Stimulated activated CD4-positive, alpha-beta T cell treated with anti-CD3 and anti-CD28 coated beads, Interleukin-12 subunit alpha, Interleukin-12 subunit beta, amount 100 ng/mL, for 24 hours (primary cell): ENCODE measurements at places on chromosomes 2 and 18.

DNA sequence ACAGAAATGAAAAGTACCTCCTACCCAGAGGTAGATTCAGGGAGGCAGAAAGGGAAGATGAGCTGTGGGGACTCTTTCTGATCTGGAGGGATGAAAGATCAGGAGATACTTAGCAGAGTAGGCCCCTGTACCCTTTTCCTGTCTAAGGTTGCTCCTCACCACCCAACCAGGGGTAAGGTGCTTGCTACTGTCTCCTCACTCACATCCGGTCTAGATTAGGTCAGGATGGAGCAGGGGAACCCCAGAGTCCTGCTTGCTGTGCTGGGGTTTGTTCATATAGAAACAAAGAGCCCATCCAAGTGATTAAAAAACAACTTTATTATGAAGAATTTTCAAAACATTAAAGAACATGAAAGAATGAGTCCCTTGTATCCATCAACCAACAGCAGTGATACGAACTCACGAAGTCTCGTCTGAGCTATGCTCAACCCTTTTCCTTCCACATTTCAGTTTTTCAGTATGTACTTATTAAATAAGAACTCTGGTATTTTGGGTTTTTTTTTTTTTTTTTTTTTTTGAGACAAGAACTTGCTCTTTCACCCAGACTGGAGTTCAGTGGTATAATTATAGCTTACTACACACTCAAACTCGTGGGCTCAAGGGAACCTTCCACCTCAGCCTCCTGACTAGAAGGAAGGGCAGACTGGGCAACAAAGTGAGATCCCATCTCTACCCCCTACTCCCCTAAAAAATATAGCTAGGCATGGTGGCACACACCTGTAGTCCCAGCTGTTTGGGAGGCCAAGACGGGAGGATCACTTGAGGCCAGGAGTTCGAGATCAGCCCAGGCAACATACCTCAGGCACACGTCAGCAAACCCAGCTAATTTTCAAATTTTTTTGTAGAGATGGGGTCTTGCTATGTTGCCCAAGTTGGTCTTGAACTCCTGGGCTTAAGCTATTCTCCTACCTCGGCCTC lies 28.5 kb upstream of the MCFD2 start:
- DNase-seq: peak; percentile 50

DNA sequence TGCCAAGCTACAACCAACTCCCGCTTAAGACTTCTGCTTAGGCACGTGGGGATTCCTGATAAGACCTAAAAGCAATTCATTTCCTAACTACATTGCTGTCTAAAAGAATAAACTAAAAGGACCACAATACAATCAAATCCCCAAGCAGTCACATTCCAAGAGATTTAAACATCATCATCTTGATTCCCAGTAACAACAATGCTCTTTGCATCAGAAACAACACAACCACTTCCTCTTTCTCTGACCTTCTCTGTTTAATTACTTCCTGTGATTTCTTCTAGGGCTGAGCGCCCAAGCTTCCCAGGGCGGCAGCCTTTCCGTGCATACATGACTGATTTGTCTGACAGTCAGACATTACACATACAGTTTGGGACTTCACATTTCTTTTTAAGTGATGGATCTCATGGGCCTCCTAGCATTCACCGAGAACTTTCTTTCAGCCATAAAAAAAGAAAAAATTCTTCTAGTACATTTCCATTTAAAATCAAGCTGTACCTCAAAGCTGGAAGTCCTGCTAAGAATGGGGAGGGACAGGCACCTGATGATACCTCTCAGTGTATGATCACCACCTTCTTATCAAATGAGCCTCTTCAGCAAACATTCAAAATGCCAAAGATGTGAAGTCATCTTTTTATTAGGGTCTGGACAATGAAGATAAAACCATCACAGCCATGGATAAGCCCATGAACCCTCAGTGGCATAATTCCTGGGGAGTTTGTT lies 11.5 kb downstream of the SPRED2 start:
- DNase-seq: no peak

DNA sequence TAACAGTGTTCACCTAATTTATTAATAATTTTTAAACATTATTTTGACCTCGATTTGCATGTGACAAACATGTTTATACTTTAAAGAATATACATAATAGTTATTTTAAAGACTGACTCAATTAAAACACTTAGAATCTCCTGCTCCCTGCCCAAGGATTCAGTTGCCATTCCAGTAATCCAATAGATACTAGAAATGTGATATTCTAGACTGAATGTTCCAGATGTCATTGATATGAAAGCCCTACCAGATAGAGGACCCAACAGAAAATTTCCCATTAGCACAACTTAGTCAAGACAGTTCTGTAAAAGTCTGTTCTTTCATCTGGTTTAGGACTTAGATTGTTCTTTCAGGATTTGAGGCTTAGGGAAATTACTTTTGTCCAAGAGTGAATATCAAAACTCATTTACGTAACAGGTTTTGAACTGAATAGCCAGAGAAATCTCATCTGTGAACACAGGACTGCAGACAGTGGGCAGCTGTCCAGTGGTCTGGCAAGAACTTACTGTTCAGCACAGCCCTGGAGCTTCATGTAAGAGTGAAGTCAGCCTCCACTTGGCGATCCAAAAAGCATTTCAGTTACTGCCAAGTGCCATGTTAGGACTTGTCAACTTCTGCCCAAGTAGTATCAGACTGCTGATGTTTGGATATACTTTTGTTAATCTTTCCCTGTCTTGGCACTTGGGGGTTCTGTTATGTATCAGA lies 77.5 kb downstream of the OSBPL6 start:
- no peak for DNase-seq

DNA sequence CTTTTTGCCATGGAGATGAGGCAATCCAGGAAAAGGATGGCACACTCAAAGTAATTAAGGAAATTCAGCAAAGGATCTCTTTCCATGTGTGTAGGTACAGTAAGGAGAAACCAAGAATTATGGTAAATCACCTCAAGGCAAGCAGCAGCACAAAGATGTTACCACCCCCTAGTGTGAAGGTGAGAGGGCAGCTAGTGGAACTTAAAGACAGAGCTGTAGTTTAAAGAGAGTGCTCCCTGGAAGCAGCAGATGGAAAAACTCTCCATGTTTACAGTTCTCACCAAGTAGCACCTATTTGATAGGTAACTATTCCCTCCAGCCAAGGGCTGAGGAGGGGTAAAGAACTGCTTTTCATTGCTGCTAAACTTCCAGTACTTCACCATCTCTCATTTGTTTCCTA lies 860.4 kb upstream of the CRIM1 start:
- no peak for DNase-seq

- no peak for DNase-seq
These were observed 2.2 kb upstream of the MFSD2B start for GRCh38 chr2:24007693-24008092.

DNA sequence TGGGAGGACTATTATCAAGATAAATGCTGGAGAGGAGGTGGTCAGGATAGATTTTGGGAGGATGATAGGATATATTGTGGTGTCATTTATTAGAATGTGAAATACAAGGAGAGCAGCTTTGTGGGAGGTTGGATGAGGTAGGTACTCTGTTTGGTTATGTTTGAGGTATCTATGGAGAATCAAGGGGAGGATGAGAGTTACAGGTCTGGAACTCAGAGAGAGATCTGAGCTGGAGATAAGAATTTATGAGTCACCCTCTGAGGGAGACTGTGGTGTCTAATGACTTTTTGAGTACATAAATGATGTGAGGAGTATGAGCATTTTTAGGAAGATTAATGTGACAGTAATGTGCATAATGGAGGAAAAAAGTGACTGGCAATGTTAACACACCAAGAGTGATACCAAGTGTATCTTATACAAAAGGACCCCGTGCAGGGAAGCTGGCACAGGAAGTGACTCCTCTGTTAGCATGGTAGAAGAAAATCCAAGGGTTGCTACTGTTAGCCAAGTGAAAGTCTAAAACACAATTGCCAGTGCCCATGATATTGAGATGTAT lies 48.2 kb downstream of the CRIM1 start:
- DNase-seq: no peak

DNA sequence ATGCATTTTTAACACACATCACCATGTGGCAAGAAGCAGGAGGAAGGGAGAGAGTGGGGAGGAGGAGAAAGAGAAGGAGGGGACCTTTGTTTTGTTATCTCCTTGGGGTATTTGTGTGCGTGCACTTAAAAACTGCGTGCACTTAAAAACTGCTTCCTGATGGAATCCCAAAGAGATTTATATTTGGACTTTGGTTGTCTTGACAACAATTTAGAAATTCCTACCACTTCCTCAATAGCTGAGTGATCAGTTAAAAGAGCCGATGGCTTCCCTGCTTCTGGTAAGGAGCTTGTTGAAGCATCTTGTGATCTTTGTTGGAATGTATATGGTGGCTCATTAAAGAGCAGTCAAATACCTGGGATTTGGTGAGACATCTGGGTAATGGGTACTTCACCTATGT lies 4.5 kb downstream of the RAB31 start:
- DNase-seq: no peak

GRCh38 chr2:195899226-195899625 lies 169.4 kb downstream of the DNAH7 start:
- DNase-seq: no peak

GRCh38 chr2:142989273-142990204 lies 112.1 kb downstream of the KYNU start:
- DNase-seq: no peak

GRCh38 chr2:207073801-207074678 lies 91.7 kb downstream of the KLF7 start:
- DNase-seq: peak; percentile 22

DNA sequence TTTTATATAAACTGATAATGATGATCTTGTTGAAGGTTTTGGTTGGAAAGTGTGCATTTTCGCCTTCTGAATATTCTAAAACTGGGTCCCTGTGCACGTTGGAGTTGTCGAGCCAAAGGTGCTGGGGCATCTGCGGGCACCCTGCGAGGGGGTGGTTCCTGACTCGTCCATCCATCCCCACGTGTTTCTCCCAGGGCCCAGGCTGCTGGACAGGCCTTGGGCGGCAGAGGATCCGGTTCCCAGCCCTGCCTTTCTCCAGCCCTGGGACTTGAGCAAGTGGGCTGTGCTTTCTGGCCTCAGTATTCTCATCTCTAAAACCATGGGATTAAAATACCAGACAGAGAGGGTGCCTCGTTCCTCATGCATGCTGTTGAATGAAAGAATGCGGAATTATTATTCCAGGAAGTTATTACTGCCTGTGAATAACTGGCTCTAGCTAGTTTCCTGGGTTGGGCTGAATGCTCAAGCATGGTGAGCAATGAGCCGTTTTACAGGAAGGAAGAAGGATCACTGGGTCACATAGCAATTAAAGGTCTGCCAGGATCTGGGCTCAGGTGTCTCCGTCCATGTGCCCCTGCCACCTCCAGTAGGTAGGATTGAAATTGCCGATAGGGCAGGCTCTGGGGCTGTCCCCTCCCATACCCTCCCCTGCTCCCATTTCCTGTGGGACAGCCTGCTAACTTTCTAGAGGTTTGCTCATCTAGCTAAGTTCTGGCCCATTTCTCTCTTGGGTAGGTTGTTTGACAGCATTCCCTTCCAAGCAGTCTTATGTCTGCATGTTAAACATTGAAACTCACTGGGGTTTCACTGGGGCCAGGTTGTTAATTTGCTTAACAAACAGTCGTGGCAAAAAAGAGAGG lies 77.2 kb upstream of the HS6ST1 start:
- no peak for DNase-seq

DNA sequence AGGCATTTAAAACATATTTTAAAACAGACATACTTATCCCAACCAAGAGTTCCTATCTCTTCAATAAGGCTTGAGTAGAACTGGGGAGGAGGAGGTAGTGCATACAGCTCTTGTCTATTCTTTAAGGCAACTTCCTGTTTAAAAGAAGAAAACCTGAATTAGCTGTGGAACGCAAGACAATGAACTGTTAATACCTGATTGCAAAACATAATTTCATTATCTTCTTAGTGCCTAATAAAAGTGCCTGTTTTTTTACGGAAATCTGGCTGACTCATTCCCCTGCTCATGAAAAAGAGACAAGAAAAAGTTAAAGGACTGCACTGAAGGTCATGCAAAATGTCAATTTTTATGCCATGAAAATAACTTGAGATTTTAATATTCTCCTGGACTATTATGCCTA lies 19.2 kb downstream of the FANCL start:
- DNase-seq: no peak

DNA sequence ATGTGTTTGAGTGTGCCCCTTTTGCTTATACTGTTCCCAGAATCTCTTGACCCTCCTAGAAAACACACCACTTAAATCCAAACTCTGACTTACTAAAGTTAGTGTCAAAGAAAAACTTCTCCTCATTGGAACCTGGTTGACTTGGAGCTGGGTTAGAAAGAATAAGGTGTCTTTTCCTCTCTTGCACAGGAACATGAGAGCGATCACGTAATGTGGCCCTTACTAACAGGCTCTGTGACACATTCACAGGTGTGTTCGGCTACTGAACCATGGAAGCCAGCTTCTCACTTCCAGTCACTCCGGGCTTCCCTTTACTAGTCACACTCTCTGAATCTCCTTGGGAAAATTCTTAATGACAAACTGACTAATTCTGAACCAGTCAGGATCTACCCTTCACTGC lies 5.4 kb upstream of the POU3F3 start:
- DNase-seq: no peak

DNA sequence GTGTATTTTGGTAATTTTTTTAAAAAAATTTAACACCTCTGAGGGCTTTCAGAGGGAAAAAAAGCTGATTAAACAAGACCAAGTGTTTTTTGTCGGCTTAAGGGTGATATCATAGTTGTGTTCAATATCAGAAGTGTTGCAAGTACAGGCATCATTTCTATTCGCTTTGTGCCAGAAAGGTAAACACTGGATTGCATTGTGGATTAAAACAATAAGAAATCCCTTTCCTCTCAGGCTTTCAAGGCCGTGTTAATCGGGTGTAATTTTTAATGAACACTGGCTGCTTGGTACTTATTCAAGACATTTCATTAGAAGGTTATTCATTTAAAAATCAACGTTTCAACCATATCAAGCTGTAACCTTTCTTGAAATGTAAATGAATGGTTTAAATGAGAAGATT lies 18.3 kb downstream of the FIGN start:
- no peak for DNase-seq

GRCh38 chr2:147659051-147659450 lies 185.8 kb upstream of the ACVR2A start:
- DNase-seq: no peak

- peak; percentile 82 for DNase-seq
These were observed 35.6 kb upstream of the PNO1 start for GRCh38 chr2:68121873-68122679.

- DNase-seq: no peak
These were observed 284.1 kb downstream of the TRIB2 start for GRCh38 chr2:13000664-13001363.

GRCh38 chr2:83686863-83687262 lies 772.2 kb downstream of the SUCLG1 start:
- no peak for DNase-seq

DNA sequence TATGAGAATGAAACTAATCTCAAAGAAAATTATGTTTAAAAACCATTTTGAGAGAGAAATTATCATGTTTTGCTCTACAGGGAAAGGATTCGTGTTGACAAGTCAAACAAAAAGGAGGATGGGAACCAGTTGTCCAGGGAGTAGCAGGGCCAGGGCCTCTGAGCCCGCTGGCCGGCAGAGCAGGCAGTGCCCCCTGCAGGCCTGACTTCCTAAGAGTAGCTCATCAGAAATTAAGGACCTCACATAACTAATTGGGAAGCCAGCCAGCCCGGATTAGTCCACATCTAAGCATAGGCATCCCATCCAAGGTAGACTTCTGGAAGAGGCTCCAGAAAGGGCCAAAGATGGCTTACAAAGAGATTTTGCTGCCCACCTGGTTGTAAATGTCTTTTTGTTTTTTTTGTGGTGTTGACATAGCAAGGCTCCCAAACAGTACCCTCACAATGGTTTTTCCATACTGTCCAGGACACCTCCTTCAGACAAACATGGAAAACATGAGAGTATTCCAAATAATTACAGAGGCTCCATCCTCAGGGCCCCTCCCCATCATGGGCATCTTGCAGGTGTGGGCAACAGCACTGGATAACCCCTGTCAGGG lies 241.2 kb upstream of the TANK start:
- DNase-seq: no peak

GRCh38 chr2:187857826-187858225 lies 303.6 kb upstream of the TFPI start:
- DNase-seq: no peak
